ENCODE measurements at places on chromosomes 3 and 15.

GRCh38 chr15:69134791-69135190, 25.6 kb upstream of the GLCE start:
- DNase-seq = no peak

GRCh38 chr3:162367429-162368260, 871.0 kb downstream of the OTOL1 start:
- no peak for DNase-seq

DNA sequence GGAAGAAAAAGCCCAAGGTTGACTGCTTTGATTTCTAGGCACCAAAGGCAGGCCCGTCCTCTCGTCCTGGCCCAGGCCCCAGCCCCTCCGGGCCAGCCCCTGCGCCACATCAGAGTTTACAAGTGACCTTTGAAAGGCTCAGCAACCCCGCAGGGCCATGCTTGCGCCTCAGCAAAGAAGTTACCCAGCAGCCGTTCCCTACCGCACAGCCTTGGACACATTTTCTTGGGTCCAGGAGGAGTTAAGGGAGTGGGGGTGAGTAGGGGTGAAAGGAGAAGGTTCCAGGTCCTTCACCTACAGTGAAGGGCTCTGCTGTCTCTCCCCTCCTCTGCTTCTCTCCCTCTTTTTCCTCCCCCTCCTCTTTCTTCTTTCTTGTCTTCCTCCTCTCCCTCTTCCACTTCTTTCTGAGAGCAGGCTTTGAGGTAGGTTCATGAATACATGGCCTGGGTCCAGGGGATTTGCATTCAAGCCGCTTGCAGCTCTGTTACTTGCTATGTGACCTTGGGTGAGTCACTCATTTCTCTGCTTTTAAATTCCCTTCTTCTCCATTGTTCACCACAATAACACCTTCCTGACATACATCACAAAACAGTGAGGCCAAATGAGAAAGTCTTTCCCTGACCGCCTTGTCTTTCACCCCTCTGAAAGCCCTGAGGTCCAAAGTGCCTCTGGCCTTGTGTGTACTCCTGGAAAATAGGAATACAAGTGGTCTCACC, 223.3 kb upstream of the TPRG1 start:
- peak; percentile 75 for DNase-seq

- DNase-seq = no peak
Observed at GRCh38 chr15:42356851-42357250, 2.5 kb upstream of the CAPN3 start.

DNA sequence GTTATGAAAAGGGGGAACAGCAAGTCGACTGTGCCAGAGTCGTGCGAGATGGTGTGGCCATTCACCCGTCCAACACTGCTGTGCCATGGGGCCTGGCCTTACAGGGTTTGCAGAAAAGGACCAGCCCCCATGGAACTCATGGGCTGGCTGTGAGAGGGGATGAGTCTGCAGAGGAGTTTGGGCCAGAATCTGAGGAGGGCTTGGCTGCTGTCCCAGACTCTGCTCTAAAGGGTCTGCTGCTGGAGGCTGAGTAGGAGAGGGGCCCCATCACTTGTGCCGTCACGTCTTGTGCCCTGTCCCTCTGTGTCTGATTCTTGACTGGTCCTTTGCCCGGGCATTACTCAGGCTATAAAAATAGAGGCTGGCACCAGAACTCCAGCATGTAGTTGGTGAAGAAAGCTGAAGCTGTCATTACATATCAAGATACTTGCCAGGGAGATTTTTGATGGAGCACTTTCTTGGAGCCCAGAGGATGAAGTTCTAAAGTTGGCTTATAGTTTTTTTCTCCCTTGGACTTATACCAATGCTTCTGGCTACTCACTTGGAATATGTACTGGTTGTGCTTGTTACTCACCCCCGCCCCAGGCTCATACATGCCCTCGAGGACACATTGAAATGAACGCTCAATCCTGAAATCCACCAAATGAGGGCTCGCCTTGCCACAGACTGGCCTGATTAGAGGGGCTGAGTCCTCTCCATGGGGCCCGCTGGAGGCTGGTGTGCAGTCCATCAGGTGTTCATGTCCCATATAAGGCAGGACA, 10.2 kb downstream of the PXYLP1 start:
- DNase-seq = no peak

DNA sequence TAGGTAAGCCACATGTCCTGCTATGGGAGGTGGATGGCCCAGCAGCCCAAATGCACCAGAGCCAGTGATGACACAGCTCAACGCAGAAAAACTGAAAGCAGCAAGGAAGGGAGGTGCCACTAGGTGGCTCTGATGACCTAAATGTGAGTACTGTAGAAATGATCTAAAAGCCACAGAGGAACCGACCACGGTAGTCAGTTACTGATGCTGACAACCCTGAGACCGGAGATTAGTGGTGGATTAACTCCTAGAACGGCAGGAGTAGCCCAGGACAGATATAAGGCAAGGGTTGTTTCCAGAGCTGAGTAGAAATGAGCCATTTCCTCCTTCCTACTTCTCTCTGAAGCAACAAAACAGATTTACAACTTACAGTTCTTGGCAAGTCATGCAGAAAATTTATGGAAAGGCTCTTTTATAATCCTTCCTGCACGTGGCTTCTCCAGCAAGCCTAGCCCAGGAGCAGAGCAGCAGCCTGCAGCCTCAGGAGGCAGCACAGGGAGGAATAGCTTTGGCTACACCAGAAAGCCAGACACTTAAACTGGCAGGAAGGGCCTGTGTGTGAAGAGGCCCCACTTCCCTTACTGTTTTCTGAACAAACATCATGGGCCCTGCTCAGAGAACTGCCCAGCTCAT, 13.1 kb downstream of the FBXL22 start:
- DNase-seq = peak; percentile 79

GRCh38 chr3:99499235-99500158, 138.9 kb upstream of the COL8A1 start:
- DNase-seq = peak; percentile 27

- no peak for DNase-seq
Observed at GRCh38 chr3:37149257-37149656, 25.1 kb downstream of the LRRFIP2 start.

DNA sequence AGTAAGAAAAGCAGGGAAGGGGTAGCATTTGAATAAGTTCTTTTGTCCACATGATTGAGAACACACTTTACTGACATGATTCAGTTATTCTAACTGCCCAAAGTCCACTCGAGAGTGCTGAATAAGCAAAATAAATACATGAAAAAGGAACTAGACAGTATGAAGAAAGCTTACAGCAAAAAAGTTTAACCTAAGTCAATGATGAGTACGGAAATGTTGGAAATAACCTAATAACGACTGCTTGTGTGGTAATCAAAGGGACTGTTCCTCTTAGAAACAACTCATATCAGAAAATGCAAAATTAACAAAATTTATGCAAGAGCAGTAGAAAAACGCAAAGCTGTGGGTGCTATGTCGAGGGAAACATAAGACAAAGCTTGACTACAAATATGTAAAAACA, 36.6 kb downstream of the DMXL2 start:
- DNase-seq = no peak

GRCh38 chr15:49842031-49842730, 221.3 kb downstream of the DTWD1 start:
- DNase-seq = no peak

DNA sequence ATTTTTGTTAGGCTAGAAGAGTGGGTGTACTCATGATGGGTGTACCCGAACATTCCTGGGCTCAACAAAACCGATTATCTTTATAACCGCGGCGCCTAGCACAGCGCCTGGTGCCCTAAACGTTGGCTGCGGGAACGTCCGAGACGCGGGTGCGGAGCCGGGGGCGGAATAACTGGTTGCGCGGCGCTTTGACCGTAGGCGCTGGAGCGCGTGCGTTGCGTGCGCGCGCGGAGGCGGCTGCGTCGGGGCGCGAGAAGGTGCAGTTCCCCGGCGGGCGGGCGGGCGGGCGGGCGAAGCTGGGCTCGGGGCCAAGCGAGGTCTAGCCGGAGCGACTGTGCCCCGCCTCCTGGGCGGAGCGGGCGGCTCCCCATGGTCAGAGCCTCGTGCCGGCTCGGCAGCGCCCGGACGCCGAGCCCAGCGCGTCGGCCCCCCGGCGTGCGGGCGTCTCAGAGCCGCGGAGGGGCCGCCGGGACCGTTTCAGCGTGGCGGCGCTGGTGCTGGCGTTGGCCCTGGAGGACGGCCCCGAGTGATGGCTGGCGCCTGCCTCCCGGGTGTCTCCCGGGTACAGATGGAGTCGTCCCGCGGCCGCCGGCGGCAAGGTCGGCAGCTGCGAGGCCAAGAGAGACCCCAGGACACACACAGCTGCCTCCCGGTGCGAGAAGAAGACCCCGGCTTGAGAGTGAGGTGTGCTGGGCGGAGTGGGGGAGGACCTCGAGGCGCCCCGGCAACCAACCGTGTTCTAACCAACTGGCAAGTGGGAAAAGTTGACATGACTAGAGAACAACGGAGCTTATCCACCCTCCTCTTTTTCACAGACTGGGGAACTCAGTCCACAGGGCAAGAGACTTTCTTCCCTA, at the start of gene PLAAT1:
Gene PLAAT1 (plus strand): TSS at position 373 of the 857 bp plus-strand sequence. CDS start 14,429 bp downstream, outside the sequence.
- DNase-seq = peak; percentile 54

DNA sequence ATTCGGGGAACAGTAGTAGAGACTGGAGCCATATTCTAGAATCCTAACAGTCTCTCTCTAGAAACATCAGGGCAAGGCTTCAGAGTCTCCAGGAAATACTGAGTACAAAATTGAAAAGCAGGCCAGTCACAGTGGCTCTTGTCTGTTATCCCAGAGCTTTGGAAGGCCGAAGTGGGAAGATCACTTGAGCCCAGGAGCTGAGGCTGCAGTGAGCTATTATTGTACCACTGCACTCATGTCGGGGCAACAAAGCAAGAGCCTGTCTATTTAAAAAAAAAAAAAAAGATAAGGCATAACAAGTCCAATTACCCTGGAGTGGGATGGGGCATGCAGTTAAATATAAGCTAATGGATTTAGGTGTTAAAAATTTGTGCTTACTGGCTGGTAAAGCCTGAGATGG, 79.0 kb downstream of the SEMA6D start:
- no peak for DNase-seq

DNA sequence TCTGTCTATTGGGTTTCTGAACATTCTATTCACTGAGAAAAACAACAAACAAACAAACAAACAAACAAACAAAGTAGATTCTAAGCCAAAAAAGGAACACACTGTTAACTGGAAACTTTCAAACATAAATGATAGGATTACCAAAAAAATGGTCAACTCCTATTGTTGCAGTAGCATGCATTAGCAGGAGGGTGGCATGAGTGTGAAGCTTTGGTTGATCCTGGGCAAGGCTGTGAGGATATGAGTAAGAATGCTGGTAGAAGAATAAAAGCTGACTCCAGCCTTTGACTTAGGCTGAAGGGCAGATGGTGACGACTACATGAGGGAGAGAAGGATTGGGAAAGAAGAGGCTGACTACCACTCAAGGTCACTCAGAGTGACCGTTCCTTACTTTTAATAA, 810.3 kb downstream of the VGLL3 start:
- no peak for DNase-seq

GRCh38 chr15:87848012-87848411, 408.5 kb downstream of the NTRK3 start:
- DNase-seq = no peak

DNA sequence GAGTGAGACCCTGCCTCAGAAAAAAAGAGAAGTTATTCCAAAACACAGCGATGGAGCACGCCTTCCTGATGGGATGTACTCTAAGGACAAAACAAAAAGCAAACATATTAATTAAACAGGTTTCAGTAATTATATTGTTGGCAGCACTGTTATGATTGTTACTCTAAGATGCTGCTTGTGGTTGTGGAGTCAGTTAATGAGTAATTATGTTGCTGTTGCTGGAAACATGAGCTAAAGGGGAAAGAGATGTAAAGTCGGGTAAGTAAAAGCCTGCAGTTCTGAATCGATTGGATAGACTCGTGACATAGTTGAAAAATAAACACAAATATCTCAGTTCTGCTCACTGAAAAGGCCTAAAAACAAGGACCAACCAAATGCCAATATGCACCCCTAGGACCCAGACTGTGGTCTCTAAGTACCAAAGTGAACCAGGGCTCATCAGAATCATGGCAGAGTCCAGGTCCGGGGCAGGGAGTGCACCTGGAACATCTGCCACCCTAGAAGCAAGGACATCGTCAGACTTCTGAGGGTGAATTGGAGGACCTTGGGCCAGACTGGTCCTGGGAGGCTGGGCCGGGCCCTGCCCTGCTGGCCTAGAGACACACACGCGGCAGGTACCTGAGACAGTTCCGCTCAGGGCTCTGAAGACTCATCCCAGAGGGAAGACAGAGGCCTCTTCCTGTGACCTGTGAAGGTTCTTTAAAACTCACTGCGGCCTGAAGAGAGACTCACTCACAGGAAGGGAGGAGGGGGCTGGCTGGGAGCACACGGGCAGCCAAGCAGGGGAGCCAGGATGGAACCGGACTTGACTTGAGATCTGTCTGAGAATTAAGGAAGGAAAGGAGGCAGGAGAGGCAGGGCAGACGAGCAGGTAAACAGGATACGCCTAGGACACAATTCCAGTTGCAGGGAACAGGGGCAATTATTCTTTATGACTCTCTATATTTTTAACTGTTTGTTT, 140.5 kb downstream of the LRRK1 start:
- no peak for DNase-seq

GRCh38 chr15:84911879-84912660, 27.6 kb downstream of the SLC28A1 start:
- peak; percentile 99 for DNase-seq

- DNase-seq = no peak
Observed at GRCh38 chr15:35197754-35198153, 112.7 kb upstream of the NANOGP8 start.

- no peak for DNase-seq
Observed at GRCh38 chr3:165918657-165918979, 81.4 kb upstream of the BCHE start.

GRCh38 chr15:91422797-91423196, 322.7 kb downstream of the SV2B start:
- no peak for DNase-seq

GRCh38 chr3:184082465-184082864, 14.4 kb upstream of the HTR3E start:
- DNase-seq = no peak

GRCh38 chr3:25456723-25457670, 28.9 kb downstream of the RARB start:
- DNase-seq = no peak

GRCh38 chr3:107117922-107118536, 259.2 kb upstream of the CCDC54 start:
- DNase-seq = peak; percentile 25

DNA sequence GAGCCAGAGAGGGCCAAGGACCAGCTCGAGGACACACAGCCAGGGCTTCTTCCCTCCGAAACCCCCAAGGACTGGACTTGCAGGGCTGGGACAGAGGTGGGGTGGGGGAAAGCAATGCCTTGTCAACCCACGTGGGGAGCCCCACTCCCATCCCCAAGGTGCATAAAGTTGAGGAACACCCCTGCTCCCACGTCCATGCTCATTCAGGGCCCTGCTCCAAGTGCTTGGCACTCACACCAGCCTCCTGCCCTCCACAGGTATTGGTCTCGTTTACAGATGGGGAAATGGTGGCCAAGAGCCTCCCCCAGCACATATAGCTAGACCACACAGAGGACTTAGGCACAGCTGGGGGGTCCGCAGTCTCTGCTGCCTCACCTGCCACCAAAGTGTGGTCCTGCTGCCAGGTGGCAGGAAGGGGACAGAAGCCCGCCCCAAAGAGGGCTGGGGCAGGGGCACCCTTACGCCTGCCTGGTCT, 50.5 kb upstream of the CSPG4 start:
- no peak for DNase-seq

DNA sequence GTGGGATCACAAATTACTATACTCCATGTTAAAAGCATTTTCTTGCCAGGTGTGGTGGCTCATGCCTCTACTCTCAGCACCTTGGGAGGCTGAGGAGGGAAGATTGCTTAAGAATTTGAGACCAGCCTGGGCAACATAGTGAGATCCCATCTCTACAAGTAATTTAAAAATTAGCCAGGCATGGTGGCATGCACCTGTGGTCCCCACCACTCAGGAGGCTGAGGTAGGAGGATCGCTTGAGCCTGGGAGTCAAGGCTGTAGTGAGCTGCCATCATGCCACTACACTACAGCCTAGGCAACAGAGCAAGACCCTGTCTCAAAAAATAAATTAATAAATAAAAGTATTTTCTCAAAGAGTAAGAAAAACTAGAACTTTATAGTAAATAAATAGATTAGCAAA, 22.9 kb upstream of the ABHD10 start:
- DNase-seq = no peak
